Activated CD8-positive, alpha-beta memory T cell treated with anti-CD3 and anti-CD28 coated beads for 1 hour (primary cell): ENCODE measurements at places on chromosomes 2 and 18.
A peak's percentile ranks its signal among the peaks of the same experiment; 100 is the strongest.

GRCh38 chr18:46480226-46480625, 176.8 kb downstream of the LOXHD1 start:
- no peak for DNase-seq

DNA sequence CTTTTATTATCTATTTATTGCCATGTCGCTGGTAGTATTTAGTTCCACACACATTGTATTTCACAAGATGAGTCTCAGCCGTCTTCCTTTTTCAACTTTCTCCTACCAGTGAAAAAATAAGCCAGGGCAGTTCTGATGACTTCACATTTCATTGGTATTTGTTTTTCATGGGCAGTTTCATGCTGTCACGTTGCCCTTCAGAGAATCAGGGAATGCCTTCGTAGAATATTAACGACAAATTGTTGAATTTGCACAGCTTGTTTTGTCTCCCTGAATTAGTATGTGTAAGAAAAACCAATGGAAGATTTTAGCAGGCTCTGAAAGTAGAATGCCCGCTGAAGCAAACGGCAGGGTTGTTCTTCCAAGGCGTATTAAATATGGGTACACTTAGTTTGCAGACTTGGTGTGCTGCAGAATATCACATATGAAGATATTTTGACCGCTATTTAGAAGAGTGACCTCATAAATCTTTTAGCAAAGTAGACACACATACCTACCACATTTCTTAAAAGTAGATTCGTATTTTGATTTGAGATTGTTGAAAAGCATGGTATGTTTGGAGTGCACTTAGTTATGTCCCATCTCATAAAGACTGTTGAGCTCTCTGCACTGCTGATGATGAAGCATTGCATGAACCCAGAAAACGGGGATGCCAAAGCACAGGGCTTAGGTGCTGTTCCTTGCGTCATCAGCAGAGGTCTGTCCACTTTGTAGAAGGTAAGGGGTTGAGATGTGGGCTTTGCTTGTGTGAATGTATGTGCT, 2.9 kb downstream of the NEDD4L start:
- no peak for DNase-seq

GRCh38 chr2:25545899-25546298, 127.5 kb downstream of the DTNB start:
- DNase-seq = no peak

GRCh38 chr18:49168281-49168985, 217.7 kb upstream of the SMAD7 start:
- DNase-seq = no peak

- no peak for DNase-seq
Observed at GRCh38 chr2:20615068-20615465, 35.8 kb downstream of the HS1BP3 start.

DNA sequence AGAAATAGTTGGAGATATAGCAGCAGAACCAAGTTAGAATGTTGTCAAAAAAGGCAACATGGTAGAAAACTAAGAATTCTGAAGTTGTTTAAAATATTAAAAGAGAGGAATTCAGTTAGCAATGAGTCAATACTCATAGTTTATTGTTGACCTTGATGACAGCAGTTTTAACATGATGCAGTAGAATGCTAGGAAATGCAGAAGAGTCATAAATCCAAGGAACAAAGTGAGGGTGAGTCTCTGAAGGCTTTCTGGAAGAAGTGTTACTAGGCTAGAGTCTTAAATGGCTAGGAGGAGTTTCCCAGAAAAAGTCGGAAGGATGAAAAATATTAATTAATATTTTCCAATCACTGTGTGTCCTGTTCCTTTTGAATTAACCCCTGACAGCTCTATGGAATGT, 807.3 kb downstream of the TSN start:
- no peak for DNase-seq

- no peak for DNase-seq
Observed at GRCh38 chr2:7031547-7032245, 114.5 kb downstream of the RNF144A start.

GRCh38 chr18:41642756-41643155, 312.3 kb upstream of the PIK3C3 start:
- DNase-seq = no peak

GRCh38 chr18:64488698-64489097, 339.8 kb upstream of the LINC00305 start:
- DNase-seq = no peak

GRCh38 chr2:37602040-37602439, 69.4 kb downstream of the CDC42EP3 start:
- DNase-seq = no peak

GRCh38 chr2:149768320-149768799, 180.8 kb upstream of the MMADHC start:
- DNase-seq = no peak

DNA sequence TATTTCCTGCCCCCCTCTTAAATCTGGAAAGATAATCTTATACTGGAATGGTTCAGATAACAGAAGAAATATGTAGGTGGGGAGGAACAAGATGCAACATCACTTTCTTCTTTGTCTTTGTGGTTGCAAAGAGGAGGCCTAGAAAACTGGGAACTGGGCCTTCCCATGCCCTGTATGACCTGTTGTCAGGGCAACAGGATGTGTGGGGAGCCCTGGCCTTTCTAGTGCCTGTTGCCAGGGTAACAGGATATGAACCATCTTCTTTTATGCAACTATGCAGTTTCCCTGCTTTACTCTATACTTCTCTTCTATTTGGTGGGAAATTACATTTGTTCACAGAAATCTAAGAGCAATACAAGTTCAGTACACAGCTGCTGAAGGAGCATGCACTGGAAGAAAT, 79.8 kb upstream of the PDE1A start:
- no peak for DNase-seq

GRCh38 chr2:181178823-181179412, 198.5 kb downstream of the UBE2E3 start:
- no peak for DNase-seq

DNA sequence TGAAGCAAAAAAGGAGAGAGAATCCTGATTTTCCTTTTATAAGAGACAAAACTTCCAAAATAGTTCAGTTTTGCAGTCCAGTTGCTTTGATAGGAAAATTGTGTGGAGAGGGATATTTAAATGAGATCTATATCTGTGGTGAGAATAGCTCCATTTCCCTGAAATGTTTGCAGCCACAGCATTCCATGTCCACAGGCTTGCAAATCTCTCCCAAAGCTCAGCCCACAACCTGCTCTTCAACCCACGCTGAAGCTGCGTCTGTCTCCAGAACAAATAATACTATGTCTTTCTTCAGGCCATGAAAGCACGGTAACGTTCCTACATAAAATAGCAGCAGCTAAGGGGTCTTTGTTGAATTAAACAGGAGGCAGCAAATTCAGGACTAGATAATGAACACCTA, 31.8 kb downstream of the TMEM17 start:
- no peak for DNase-seq

GRCh38 chr18:12296457-12296856, 11.6 kb upstream of the TUBB6 start:
- DNase-seq = no peak

- no peak for DNase-seq
Observed at GRCh38 chr18:33711514-33711913, 133.5 kb downstream of the ASXL3 start.

- DNase-seq = no peak
Observed at GRCh38 chr18:57054891-57055290, 92.0 kb upstream of the BOD1L2 start.

DNA sequence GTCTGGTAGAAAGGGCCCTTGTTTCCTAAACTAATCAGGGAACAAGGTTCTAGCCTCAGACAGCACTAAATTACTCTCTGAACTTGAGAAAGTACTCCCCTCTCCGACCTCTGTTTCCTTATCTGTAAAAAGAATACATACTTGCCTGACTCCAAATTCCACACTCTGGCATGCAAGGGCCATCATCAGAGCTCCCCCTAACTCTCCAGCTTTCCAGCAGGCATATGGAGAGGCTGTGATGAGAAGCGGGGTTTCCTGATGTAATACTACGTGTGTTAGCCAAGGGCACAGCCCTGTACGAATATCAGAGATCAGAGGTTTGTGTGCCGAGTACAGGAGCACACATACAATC, 1.8 kb upstream of the EVA1A start:
- no peak for DNase-seq

DNA sequence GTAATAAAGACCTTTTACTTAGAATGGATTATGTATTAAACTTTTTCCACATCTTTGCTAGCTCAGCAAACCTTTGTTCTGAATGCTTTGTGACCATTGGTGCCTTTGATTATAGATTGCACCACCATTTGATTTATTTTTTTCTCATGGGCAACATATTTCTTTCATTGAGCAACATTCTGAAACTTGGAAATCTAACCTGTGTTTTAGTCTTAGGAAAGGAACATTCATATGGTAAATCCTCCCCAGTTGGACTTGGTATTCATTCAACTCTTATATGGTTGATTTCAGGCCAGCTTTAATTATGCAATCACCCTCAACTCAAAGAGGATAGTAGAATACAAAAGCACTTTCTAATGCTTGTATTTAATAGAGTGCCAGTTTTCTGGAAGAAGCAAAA, 1077.9 kb upstream of the ZEB2 start:
- DNase-seq = no peak

- DNase-seq = no peak
Observed at GRCh38 chr18:79635427-79635726, 44.2 kb upstream of the CTDP1 start.

- DNase-seq = peak; percentile 40
Observed at GRCh38 chr18:12911025-12911928, 27.2 kb upstream of the PTPN2 start.

- no peak for DNase-seq
Observed at GRCh38 chr18:77547757-77548156, 298.1 kb downstream of the GALR1 start.

GRCh38 chr2:204611017-204611631, 65.8 kb downstream of the PARD3B start:
- no peak for DNase-seq
